NCI-H1436 (cell line): ENCODE measurements at places on chromosomes 3 and 15.

DNA sequence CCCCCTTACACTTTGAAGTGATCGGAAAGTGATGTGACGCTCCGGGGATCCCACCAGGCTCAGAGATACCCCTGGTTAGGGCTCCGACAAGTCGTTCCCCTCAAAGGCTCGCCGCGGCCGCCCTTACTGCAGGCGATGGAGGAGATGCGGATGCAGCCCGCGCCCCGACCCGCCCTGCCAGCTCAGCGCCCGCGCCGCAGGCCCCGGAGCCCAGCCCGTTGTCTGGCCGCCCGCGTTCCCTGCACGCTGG, 228 bp downstream of the GLT8D1 start:
- no peak for DNase-seq

GRCh38 chr3:58578873-58579272, 1.7 kb upstream of the FAM107A start:
- no peak for DNase-seq

GRCh38 chr3:135349254-135349948, 554.3 kb downstream of the EPHB1 start:
- no peak for DNase-seq

DNA sequence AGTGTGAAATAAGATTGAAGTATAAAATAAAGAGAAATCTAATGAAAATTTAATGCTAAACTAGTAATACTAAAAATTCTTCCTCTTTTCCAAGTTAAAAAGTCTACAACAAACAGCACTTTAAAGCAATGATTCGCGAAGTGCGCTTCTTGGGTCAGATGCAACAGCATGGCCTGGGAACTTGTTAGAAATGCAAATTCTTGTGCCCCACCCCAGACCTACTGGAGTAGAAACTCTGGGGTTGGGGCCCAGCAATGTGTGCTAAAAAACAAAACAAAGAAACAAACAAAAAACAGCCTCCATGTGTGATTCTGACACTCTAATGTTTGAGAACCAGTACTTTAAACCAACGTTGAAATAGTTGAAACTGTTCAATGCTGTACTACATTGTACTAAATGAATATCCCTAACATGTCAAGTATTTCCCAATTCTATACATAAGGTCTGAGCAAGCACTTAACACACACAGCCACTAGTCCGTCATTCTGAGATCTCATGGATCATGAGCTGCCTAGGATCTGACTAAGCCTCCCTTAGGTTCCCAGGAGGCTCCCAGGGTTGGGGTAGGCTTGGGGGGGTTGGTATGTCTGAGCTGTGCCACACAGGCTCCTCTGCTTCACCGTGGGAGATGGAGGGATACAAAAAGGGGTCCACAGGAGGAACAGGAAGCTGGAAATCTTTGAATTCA, 6.1 kb downstream of the RASGRP1 start:
- DNase-seq = no peak

DNA sequence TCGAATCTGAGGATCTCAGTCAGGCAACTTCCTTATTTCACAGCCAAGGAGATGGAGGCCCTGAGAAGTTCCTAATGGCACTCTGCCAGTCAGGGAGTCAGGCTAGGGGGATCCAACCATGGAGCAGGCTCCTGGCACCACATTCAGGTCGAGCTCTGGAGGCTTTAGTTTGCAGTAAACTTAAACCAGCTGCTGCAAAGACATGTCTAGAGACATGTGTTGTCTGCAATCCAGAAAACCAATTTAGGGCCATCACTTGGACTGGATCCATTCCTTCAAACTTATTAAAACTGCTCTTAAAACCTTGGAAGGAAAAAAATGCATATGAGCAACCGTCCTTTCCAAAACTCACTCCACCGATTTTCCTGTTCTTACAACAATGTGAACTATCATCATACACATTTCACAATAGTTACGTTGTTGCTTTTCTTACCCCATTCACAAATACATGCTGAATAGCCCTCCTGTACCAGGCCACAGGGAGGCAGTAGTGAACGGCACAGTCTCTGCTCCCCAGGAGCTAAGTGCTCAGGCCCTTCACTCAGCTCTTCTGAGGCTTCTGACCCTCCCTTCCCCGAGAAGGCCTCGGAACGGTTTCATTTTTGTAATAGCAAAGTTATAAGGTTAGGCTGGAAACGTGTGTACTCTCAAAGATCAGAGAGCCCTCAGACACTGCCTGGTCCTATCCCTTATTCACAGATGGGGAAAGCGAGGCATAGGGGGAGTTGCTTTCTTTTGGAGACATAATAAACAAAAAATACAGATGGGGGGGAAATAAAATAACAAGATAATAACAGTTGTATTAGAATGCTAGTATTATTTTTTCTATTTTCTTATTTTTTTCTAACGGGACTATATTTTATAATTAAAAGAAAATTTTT, 20.1 kb downstream of the RFT1 start:
- no peak for DNase-seq

GRCh38 chr3:183895296-183895695, 10.6 kb upstream of the PARL start:
- peak; percentile 70 for DNase-seq

GRCh38 chr3:103371411-103371810, 936.6 kb downstream of the ZPLD1 start:
- DNase-seq = no peak

GRCh38 chr3:25448750-25449692, 21.0 kb downstream of the RARB start:
- DNase-seq = no peak

- no peak for DNase-seq
Measured at GRCh38 chr3:16377847-16378302, 112.9 kb downstream of the OXNAD1 start.

GRCh38 chr3:56917361-56918110, 115.8 kb upstream of the ARHGEF3 start:
- no peak for DNase-seq

DNA sequence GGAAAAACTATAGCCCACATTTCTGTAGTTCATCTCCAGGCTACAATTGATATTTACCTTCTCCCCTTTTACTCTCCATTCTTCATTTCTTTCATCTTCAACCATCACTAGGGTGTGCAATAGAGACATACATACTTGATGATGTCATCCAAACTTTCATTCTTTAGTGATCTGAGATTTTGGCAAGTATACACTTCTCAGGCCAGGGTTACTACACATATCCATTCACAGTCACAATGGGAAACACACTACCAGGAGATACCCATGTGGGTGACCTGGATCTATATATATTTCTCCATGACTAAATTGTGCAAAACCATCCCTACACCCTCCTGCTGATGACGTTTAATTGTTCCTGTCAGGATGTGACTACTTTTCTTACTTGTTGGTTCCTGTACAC, 769.5 kb upstream of the DPPA4 start:
- no peak for DNase-seq

DNA sequence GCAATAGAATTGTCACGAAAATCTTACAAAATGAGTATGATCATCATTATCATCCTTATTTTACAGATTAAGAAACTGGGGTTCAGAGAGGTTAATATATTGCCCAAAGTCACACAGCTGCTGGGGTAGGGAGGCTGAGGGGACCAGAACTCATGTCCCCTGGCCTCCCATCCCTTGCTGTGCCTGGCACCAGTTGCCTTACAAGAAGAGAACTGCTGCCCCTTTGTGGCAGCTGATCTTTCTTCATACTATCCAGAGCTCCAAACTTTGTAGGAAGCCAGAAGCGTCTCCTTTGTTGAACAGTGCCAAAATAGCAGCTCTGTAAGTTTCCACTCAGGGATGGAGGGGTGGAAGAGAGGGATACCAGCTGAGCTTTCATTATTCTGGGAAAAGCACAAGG, 236.8 kb upstream of the TBC1D5 start:
- no peak for DNase-seq
